ENCODE measurements at places on chromosomes 1 and 21.
A peak's percentile ranks its signal among the peaks of the same experiment; 100 is the strongest.

GRCh38 chr1:86714159-86714558 is 9.8 kb downstream of the SH3GLB1 start:
- DNase-seq, result no peak

DNA sequence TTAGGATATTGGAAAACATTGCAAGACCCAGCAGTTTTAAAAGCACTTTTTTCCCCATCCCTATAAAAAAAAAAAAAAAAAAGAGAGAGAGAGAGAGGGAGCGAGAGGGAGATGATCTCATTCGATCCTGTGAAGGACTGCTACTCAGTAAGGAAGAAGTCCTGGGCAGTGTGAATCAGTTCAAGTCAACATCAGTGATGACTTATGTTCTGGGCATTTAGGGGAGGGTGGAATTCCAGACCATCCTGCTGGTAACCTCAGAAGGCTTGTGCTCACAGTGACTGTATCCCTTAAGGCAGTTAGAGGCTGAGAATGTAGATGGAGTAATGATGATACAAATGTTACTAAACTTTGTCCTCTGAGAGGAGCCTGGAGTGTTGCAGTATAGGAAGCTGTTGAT is 151.4 kb downstream of the TGFB2 start:
- no peak for DNase-seq

DNA sequence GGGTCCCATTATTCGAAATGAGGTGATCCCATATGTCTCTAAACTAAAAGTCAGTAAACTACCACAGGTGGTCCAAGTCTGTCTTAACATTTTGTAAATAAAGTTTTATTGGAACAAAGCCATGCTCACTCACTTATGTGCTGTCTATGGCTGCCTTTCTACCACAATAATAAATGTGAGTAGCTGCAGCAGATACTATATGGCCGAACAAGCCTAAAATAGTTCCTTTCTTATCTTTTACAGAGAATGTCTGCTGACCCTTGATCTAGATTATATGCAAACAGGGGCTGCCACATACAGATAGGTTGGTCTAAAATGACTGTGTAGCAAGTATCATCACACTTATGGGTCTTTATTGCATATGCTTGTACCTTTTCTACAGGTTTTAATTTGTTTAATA is 140.0 kb downstream of the VAV3 start:
- peak; percentile 75 for DNase-seq

GRCh38 chr1:109089242-109090015 is 1.1 kb upstream of the TMEM167B start:
- peak; percentile 65 for DNase-seq

DNA sequence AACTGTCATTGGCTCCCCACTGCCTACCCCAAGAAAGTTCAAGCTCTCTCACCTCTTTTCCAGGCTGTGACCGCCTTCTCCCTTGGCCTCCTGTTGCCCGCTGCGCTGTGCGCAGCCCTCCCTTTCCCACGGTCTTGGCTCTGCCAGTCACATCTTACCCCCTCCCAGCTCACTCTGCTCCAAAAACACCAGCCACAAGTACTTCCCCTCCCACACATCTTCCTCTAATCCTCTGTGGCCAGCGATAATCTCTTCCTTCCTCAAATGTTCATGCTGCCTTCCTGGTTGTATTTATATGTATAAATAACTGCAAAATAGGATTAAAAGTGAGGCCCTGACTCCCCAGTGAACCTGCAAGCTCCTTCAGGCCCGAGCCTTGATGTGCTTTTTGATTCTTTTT is 81.8 kb downstream of the AJAP1 start:
- DNase-seq, result peak; percentile 3

- peak; percentile 19 for DNase-seq
Observed at GRCh38 chr1:47438165-47439016, 547 bp downstream of the FOXD2 start.

GRCh38 chr1:20534659-20535417 is 17.5 kb upstream of the FAM43B start:
- no peak for DNase-seq

DNA sequence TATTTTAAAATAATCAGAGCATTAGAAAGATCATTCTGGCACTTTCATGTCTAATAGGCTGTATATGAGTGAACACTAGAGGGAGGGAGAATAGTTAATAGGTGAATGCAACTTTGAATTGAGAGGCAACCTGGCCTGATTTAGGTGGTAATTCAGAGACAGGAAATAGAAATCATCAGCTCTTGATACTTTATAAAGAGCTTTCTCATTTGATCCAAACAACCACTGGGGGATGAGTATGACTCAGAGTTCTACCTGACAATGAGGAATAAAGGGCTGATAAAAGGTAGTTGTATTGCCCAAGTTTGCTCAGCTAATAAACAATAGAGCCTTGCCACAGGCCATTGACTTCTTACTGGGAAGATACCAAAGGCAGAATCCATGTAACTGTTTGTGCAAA is 5.2 kb upstream of the FAM89A start:
- DNase-seq, result peak; percentile 64

- no peak for DNase-seq
Observed at GRCh38 chr1:213507472-213508223, 456.6 kb downstream of the RPS6KC1 start.

DNA sequence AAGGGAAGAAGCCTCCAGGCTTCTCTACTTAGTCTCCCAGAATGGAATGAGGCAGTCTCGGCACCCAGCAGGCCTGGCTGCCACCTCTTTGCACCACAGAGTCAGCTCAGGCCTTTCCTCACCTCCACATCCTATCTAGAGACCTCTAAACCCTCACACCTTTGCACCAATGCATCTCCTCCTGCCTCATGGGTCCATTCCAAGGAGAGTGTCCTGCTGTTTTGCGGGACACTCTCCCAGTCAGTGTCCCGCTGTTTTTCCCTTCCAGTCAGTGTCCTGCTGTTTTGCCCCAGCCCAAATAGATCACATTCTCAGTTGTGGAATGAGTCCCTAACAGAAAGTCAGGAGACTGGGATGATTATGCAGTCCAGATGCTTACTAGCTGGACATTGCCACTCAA is 185.6 kb upstream of the CAMK1G start:
- DNase-seq, result no peak

GRCh38 chr1:173253046-173253445 is 45.9 kb upstream of the TNFSF4 start:
- DNase-seq, result no peak

DNA sequence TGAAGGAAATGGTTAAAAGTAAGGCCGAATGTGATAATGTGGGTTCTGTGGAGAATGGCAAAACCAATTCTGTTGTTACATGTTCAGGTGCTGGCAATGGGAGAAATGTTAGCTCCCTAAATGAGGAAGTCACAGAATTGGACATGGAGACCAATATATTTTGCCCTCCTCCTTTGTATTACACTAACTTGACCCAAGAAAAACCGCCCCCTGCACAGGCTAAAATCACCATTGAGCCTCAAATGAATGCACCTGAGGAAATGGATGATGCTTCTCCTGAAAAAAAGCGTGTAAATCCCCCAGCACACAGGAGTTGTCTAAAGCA is 932 bp downstream of the MAP10 start:
- DNase-seq, result no peak

GRCh38 chr1:32339363-32339978 is 3.4 kb upstream of the MARCKSL1 start:
- no peak for DNase-seq

GRCh38 chr1:41672173-41672572 is 187.7 kb upstream of the EDN2 start:
- DNase-seq, result no peak

- no peak for DNase-seq
Observed at GRCh38 chr1:147185432-147185831, 13.2 kb upstream of the PRKAB2 start.

GRCh38 chr1:222301652-222302051 is 246.3 kb downstream of the HHIPL2 start:
- no peak for DNase-seq

DNA sequence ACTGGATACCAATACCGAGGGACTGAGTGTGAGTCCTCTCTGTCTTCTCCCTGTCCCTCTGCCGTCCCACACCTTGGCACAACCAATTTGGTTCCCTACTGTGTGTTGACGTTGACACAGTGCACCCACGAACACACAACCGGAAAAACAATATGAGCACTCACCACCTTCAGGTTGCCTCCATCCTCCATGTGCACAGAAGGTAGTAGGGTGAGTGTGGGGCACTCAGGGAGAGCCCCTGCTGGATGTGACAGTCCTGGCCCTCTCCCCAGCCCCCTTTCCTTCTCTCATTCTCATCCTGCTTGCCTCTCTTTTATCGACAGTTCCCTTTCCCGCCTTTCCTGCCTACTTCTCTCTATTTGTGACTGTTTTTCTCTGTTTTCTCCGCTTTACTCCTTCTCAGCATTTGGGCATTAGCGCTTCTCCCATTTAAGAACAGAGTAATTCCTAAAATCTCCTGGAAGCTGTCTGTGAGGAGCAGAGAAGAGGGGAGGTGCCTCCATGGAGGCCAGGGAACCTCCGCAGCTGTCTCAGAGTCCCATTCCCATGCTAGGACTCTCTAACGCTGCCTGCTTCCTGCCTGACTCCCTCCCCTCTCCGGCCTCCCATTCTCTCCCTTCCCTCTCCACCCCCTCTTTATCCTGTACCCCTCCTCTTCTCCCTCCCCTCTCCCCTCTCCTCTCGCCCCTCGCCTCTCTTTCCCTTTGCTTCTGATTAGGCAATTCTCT is 16.4 kb downstream of the CADM3 start:
- no peak for DNase-seq

GRCh38 chr1:116139592-116140134 is 28.5 kb downstream of the MAB21L3 start:
- no peak for DNase-seq

GRCh38 chr21:41709166-41709565 is 57.7 kb downstream of the RIPK4 start:
- no peak for DNase-seq

- no peak for DNase-seq
Observed at GRCh38 chr1:76013206-76013581, 61.4 kb upstream of the ST6GALNAC3 start.

DNA sequence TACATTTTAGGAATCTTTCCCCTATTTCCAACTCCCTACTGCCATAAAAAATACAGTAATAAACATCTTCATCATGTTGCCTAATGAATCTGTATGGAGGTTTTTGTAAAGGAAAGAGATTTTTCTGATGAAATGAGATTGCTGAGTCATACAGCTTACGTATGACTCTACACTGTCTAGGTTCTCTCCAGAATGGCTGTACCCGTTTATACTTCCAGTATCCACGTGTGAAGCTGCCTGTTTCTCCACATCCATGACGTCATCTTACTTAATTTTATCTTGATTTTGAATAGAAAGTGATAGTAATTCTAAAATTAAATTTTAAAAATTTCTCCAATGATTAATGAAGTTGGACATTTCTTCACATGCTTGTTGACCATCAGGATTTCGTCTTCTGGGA is 103.7 kb downstream of the COQ8A start:
- no peak for DNase-seq

- DNase-seq, result peak; percentile 44
Observed at GRCh38 chr1:150976401-150976821, 1.8 kb upstream of the CERS2 start.

DNA sequence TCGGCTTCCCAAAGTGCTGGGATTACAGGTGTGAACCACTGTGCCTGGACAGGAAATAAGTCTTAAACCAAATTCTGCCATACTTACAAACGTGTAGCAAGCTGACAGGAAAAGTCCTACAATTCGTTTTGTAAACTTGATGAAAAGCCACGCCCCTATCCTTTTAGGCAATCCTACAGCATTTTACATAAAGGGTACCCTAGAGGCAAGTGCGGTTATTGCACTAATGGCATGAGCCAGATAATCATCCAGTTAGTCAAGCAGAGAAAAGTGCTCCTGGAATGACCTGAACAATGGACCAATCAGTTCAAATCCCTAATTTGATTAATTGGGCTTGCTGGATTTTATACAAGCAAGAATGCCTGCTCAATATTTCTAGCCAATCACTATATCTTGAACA is 338.2 kb downstream of the KIF26B start:
- DNase-seq, result peak; percentile 29

DNA sequence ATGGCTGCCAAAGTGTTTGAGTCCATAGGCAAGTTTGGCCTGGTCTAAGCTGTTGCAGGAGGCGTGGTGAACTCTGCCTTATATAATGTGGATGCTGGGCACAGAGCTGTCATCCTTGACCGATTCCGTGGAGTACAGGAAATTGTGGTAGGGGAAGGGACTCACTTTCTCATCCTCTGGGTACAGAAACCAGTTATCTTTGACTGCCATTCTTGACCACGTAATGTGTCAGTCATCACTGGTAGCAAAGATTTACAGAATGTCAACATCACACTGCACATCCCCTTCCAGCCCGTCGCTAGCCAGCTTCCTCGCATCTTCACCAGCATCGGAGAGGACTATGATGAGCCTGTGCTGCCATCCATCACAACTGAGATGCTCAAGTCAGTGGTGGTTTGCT is 215.8 kb upstream of the JUN start:
- DNase-seq, result peak; percentile 8

DNA sequence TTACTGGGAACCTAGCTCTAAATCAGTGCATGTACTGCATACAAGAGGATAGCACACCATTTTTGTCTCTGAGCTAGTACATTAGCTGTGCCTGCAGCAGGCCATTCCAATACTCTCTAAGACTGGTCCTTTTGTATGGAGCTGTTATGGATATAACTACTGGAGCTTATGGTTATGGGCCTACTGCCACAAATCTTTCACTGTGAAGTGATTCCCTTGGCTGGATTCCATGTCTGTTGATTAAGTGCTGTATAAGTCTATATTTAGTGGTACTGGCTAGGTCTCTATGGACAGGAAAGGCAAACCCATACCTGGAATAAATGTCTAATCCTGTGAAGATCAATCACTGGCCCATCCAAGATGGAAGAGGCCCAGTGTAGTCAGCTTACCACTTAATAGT is 12.0 kb downstream of the ZFYVE9 start:
- DNase-seq, result no peak

- no peak for DNase-seq
Observed at GRCh38 chr21:25965951-25966707, 204.4 kb downstream of the APP start.

DNA sequence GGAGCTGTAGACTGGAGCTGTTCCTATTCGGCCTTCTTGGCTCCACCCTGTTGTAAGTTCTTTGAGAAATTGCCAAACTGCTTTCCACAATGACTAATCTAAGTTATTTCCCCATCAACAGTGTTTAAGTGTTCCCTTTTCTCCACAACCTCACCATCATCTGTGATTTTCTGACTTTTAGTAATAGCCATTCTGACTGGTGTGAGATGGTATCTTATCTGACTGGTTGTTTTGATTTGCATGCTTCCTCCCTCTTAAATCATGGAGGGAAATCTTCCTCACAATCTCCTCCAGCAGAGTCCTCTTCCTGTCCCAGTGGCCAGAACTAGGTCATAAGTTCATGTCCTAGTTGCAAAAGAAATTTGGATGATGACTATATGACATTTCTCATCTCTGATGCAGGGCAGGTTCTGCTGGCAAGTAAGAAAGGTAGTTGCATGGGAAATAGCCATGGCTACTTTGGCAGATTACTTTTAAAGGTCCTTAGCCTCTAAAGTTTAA is 294.0 kb downstream of the LRRC40 start:
- no peak for DNase-seq

DNA sequence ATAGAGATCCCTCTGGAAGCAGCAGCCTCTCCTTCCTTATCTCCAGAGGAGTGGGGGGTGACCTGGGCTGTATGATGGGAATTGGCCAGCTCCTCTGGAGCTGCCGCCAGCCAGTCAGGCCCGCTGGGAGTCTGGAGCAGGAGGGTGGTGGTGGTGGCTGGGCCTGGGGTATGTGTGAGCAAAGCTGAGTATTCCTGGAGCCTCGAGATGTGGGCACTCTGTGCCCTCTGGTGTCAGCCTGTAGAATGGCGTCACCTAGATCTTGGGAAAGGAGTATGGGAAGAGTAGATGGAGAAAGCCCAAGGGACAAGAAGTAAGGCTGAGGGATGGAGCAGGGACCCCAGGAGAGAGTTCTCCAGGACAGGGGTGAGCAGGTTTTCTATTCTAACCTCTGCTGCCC is 16.0 kb downstream of the VANGL2 start:
- peak; percentile 55 for DNase-seq

GRCh38 chr1:243413431-243414151 is 157.8 kb downstream of the SDCCAG8 start:
- peak; percentile 19 for DNase-seq
